ENCODE measurements at places on chromosomes 4 and X.
A peak's percentile ranks its signal among the peaks of the same experiment; 100 is the strongest.

GRCh38 chr4:72457158-72457557, 111.9 kb downstream of the ADAMTS3 start:
- H3K27me3 ChIP-seq: no peaks in the 10 kb centered on the region
- no peak overlapping the region for H3K4me3 ChIP-seq
- DNase-seq: no peak
- no peaks in the 10 kb centered on the region for H3K4me1 ChIP-seq

DNA sequence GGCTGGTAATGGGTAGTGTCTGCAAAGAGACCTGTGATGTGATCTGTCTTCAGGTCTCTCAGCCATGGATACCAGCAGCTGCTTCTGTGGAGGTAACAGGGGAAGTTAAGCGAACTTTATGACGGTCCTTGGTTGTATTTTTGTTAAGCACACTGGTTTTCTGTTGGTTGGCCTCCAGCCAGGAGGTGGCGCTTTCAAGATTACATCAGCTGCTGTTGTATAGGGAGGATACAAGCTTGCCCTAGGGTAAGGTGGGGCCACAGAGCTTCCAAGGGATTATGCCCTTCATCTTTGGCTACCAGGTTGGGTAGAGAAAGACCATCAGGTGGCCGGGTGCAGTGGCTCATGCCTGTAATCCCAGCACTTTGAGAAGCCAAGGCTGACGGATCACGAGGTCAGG, 834.2 kb upstream of the GALNTL6 start:
- H3K27me3 ChIP-seq: no peaks in the 10 kb centered on the region
- H3K4me1 ChIP-seq: no peaks in the 10 kb centered on the region
- no peak for DNase-seq

DNA sequence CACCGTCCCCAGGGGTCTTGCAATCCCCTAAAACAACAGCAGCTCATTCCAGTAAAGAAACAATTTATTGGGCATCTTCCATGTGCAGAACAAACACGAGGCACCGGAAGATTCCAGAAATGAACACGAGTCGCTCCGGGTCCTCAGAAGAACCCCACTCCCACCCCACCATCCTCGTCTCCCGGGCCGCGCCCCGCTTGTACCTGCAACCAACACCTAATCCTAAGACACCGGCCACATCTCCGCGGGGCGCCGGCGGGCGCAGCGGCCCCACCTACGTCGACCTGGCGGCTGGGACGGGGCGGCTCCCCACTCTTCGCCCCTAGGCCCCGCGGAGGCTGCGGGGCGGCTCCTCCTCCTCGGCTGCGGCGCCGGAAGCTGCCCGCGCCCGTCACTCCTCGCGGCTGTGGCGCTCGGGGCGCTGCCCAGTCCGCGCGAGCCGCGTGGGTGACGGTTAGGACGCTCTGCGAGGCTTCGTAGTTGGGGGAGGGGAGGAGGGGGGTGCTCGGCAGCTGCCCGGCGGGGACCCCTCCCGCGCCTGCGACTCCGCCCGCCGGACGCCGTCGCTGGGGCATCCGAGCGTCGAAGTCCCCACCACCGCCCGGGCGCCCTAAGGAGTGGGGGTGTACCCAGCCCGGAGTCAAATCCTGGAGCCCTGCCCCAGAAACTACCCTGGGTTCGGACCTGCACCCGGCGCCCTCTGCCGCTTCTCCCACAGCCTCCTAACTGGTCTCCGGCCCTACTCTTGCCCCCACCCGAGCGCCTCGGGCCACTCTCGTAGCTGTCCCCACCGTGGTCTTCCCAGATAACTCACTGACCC, at the start of gene CCDC158:
CCDC158 (minus strand) TSS at position 380 of the 820 bp plus-strand sequence. CDS start 17,934 bp downstream, outside the sequence.
- H3K27me3 ChIP-seq: peaks cover 43% of the 10 kb centered on the region
- no peak within 1 kb of the TSS for H3K27ac ChIP-seq
- peak within 1 kb of the TSS; percentile 60 for H3K4me3 ChIP-seq
- peaks cover 7% of the 10 kb centered on the region for H3K4me1 ChIP-seq

- no peak overlapping the region for H3K4me3 ChIP-seq
- no peak overlapping the region for H3K27ac ChIP-seq
These were observed 72.4 kb downstream of the YIPF6 start for GRCh38 chrX:68571292-68571609.

GRCh38 chrX:20311505-20311904, 44.8 kb upstream of the RPS6KA3 start:
- peak overlapping the region; percentile 16 for H3K4me3 ChIP-seq
- no peak overlapping the region for H3K27ac ChIP-seq
- peaks cover 18% of the 10 kb centered on the region for H3K4me1 ChIP-seq
- no peaks in the 10 kb centered on the region for H3K27me3 ChIP-seq
- DNase-seq: no peak

- H3K4me1 ChIP-seq: peaks cover 2% of the 10 kb centered on the region
- no peak overlapping the region for H3K4me3 ChIP-seq
- no peaks in the 10 kb centered on the region for H3K36me3 ChIP-seq
- no peak overlapping the region for H3K27ac ChIP-seq
These were observed 22.6 kb downstream of the PLS3 start for GRCh38 chrX:115583496-115584004.

DNA sequence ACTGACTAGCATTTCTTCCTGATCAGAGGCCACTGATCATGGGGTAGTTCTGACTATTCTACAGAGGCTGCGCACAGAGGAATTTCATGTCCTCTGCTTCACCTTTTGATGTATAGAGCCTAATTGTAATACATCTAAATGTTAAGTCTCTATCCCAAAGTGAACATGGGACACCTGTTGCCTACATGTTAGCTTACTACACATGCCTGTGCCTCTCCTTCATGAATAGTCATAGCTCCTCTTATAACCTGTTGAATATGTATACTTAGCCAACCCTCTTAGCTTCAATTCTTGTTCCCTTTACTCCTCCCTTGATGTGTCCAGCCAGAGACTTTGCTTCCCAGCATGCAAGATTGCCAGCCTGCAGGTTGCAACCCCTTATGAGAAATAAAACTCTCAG, 9.6 kb upstream of the THOC2 start:
- H3K27me3 ChIP-seq: no peaks in the 10 kb centered on the region
- no peaks in the 10 kb centered on the region for H3K4me1 ChIP-seq
- no peak for DNase-seq
- H3K4me3 ChIP-seq: no peak overlapping the region
- H3K36me3 ChIP-seq: no peaks in the 10 kb centered on the region
- peak overlapping the region; percentile 4 for H3K27ac ChIP-seq

Measured in stimulated activated naive B cell treated with anti-CD40 and anti-IgM and Interleukin-4, amounts not matched to agents 10 μg/mL and 1 μg/mL and 100 μg/mL, for 72 hours (primary cell).